ENCODE measurements at places on chromosomes 3 and 15.

DNA sequence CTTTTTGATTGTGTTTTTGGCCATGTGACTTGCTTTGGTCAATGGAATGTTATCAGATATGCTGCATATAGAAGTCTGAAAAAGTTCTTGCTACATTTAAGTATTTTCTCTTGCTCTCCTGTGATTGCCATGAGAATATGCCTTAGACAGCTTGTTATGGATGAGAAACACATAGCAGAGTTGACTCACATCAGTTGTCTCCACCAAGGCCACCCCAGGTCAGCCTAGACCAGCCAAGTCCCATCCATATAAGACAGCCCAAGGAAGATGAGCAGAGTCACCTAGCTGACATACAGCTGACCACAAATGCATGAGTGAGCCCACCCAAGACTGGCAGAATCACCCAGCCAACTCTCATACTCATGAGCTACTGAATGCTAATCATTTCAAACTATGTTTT lies 153.0 kb downstream of the THRB start:
- no peak for DNase-seq

GRCh38 chr3:8542190-8543135 lies 40.8 kb downstream of the LMCD1 start:
- no peak for DNase-seq

GRCh38 chr3:195160257-195160898 lies 110.6 kb downstream of the XXYLT1 start:
- no peak for DNase-seq

GRCh38 chr15:29278436-29279105 lies 8.9 kb upstream of the NSMCE3 start:
- DNase-seq = no peak

GRCh38 chr15:25091421-25092158 lies 136.8 kb downstream of the SNRPN start:
- no peak for DNase-seq

DNA sequence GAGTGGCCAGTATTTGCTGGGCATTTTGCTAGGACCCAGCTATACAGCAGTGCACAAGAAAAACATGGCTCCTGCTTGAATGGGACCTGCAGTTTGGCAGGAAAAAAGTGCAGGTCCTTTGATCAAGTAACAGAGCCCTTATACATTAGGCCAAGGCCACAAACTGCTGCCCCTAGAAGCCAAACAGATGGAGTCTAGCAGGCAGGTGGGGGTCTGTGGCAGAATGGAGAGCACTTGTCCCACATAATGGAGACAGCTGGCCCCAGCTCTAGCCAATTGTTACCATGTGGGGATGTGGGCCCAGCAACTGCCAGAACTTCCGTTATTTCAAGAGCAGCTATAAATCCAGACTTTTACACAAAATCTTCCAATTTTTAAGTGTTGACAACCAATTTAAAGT lies 79.3 kb downstream of the SHQ1 start:
- no peak for DNase-seq

GRCh38 chr3:37862219-37862902 lies 681 bp downstream of the CTDSPL start:
- DNase-seq = peak; percentile 57

DNA sequence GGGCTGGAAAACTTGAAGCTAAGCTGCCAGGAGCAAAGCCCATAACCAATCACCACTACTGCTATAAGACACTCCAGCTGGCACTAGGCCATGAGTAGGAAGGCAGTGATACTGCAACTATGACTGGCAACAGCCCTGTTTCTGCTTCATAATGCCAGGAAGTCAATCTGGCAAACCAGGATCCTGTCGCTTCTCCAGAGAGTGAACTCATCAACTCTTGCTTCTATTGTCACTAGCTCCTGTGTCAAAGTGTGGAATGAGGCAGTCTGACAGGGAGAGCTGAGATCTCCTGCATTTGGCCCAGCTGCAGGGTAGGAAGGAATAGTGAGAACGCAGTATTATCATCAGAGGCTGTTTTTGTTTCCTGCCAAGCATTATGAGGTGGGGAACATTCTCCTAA lies 105.3 kb downstream of the CTNNB1 start:
- no peak for DNase-seq

GRCh38 chr15:101502572-101503295 lies 13.2 kb upstream of the PCSK6 start:
- no peak for DNase-seq

DNA sequence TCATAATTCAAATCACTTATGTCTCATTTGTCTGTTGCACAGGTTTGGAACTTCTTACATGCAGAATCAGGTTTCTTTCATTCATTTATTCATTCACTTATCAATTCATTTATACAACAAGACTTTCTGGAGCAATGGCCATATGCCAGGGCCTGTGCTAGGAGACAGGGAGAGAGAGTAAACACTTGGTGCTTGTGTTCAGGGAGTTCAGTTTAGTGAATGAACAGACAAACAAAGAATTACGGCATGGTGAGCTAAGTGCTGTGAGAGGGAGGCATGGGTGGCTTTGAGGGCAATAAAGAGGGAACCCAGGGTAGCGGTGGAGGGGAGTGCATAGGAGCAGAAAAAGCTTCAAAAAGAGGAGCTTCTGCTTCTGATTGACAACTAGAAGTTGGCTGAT lies 8.5 kb upstream of the IREB2 start:
- no peak for DNase-seq

- DNase-seq = no peak
Observed at GRCh38 chr3:4981294-4981664, 2.0 kb downstream of the BHLHE40 start.

DNA sequence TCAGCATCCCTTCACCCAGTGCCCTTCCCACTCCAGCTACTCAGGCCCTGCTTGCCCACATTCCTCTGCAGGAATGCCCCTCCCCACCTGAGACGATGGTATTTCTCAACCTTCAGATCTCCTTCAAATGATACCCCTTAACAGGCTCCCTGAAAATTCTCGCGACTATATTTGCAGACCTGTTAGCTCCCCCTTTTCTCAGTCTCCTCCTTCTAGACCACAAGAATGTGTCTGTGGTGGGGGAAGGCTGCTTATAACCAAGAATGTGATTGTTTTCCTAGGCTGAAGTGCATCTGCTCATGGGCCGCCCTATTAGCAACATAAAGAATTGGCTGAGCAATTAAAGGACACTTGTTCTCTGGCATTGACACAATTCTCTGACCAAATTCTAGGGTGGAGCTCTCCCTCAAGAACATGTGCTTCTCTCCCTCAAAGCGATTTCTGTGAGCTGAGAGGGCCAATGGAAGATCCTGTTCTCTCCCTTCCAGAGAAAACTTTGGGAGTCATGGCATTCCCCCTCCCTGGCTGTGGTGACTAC lies 19.1 kb upstream of the LIMD1 start:
- no peak for DNase-seq

DNA sequence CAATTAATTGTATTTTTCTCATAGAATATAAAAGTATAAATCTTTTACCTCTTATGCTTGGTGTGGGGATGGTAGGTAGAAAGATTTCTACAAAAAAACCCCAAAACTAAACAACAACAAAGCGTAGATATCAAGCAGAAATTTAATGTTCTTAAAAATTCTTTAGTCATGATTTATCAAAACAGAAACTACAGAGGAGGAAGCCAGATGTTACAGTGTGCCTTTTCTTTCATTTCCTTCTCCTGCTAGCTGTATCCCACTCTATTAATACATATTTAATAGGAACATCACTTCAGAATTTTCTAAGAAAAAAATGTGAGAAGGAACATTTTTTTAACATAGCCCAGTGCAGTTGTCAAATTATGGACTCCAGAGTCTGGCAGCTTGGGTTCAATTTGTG lies 420.6 kb downstream of the TUSC7 start:
- DNase-seq = no peak

GRCh38 chr15:101538177-101538576 lies 48.7 kb upstream of the PCSK6 start:
- DNase-seq = no peak

DNA sequence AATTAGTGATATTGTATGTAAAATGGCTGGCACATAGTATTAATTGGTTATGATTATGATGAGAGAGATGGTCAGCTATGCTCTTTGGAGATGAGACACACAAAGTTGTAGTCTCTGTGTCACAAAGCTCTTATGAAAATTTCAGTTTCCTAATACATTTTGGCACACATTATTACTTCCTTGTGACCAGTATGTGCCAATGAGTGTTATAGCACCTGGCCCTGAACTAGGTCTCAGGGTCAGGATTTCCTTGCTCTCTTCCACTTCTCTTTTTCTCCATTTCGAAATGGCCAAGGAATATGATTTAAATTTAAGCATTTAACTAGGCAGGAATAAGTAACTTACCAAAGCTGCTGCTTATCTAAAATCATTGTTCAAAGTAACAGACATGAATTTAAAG lies 28.0 kb downstream of the TIPARP start:
- no peak for DNase-seq

DNA sequence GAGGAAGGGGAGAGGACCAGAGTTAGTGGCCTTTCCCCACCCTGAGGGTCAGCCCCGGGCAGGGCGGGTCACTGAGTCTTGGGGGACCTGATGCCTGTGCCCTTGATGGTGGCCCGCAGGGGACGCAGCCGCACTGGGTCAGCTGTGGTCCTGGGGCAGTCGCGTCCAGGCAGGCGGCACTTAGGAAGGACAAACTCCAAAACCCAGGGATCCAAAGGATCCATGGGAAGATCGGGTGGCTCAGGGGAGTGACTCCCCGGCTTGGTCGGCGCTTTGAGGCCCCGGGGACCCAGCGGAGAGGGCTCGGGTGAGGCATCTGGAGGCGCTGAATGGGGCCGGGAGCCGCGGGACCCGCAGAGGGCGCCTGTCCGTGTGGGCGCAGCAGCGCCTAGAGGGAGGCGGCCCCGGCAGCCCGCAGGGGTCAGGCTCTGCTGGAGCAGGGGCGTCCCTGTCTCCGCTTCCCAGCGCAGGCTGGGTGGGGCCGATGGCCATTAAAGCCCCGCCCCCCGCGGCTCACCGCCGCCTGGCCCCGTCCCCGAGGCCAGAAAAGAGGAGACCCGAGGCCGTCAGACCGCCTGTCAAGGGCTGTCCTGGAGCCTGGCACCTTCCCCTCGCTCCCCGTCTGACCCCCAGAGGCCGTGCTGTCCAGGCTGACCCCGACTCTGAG lies 17.5 kb downstream of the CIDEC start:
- DNase-seq = no peak

DNA sequence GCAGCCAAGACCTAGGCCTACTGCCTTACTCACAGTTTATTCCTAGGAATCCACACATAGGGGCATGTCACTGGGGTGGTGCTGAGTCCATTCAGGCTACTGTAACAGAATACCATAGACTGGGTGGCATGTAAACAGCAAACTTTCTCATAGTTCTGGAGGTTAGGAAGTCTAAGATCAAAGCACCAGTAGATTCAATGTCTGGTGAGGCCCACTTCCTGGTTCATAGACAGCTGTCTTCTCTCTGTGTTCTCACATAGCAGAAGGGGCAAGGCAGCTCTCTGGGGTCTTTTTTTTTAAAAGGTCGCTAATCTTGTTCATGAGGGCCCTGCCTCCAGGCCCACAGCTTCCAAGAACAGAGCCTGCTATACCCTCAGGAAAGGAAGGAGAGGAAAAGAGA lies 113.9 kb upstream of the MANF start:
- DNase-seq = no peak

GRCh38 chr15:87293031-87293430 lies 963.5 kb downstream of the NTRK3 start:
- no peak for DNase-seq

DNA sequence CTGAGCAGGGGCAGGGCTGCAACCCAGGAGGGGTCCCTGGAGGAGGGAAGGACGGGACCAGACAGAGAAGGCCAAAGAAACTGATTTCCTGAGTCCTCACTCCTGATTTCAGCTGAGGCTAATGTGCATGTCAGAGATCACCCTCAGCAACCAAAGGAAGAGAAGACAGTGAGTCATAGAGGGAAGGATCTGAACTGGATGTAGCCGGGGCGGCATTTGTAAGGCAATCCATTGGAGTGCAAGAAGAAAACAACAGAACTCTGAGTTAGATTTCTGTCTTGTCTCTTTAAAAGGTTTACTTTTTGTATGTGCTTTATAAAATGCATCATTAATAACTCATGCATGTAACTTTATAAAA lies 105.3 kb upstream of the AGBL1 start:
- DNase-seq = no peak

- DNase-seq = no peak
Observed at GRCh38 chr3:136882571-136882970, 20.6 kb downstream of the NCK1 start.

- no peak for DNase-seq
Observed at GRCh38 chr15:26771168-26771567, 1.7 kb downstream of the GABRB3 start.

- no peak for DNase-seq
Observed at GRCh38 chr3:29381595-29381994, 100.7 kb downstream of the RBMS3 start.
